Naive B cell (primary cell): ENCODE measurements at places on chromosomes 1 and 21. TPM values are rescaled to one million over a fixed set of nuclear protein-coding genes. Genes with fewer than 3 reads are reported as not detected.

- H3K4me1 ChIP-seq: no peaks in the 10 kb centered on the region
- H3K27ac ChIP-seq: no peak overlapping the region
- no peak for DNase-seq
Observed at GRCh38 chr1:89391686-89392085, 27.8 kb downstream of the GBP6 start.

DNA sequence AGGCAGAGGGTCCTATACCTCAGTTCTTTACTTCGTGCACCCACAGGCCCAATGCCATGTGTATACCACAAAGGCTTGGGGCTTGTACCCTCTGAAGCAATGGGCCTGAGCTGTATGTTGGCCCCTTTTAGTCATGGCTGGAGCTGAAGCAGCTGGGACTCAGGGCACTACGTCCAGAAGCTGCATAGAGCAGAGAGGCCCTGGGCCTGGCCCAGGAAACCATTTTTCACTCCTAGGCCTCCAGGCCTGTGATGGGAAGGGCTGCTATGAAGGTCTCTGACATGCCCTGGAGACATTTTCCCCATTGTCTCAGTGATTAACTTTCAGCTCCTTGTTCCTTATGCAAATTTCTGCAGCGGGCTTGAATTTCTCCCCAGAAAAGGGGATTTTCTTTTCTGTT lies 48.1 kb upstream of the VTCN1 start:
- H3K27me3 ChIP-seq: peaks cover 22% of the 10 kb centered on the region
- DNase-seq: no peak
- no peaks in the 10 kb centered on the region for H3K36me3 ChIP-seq
- no peaks in the 10 kb centered on the region for H3K4me1 ChIP-seq
- no peak overlapping the region for H3K4me3 ChIP-seq
- no peak overlapping the region for H3K27ac ChIP-seq

GRCh38 chr1:210525716-210526454 lies 197.2 kb downstream of the HHAT start:
- no peak for DNase-seq
- no peaks in the 10 kb centered on the region for H3K27me3 ChIP-seq
- H3K4me1 ChIP-seq: no peaks in the 10 kb centered on the region
- no peak overlapping the region for H3K27ac ChIP-seq

GRCh38 chr1:156117414-156118176 lies 3.1 kb downstream of the LMNA start:
- H3K4me3 ChIP-seq: no peak overlapping the region
- H3K4me1 ChIP-seq: peaks cover 24% of the 10 kb centered on the region
- peaks cover 8% of the 10 kb centered on the region for H3K36me3 ChIP-seq
- peaks cover 74% of the 10 kb centered on the region for H3K27me3 ChIP-seq

GRCh38 chr1:19712928-19713327 lies 48.3 kb downstream of the HTR6 start:
- H3K4me1 ChIP-seq: peaks cover 5% of the 10 kb centered on the region
- no peak overlapping the region for H3K4me3 ChIP-seq
- peak overlapping the region; percentile 65 for H3K27ac ChIP-seq
- no peak for DNase-seq
- no peaks in the 10 kb centered on the region for H3K27me3 ChIP-seq

- no peak for DNase-seq
- H3K4me1 ChIP-seq: no peaks in the 10 kb centered on the region
- no peak overlapping the region for H3K4me3 ChIP-seq
- H3K36me3 ChIP-seq: no peaks in the 10 kb centered on the region
- no peaks in the 10 kb centered on the region for H3K27me3 ChIP-seq
- H3K27ac ChIP-seq: no peak overlapping the region
Observed at GRCh38 chr21:19433623-19434022, 1030.0 kb upstream of the TMPRSS15 start.

- no peak for DNase-seq
- H3K27ac ChIP-seq: no peak overlapping the region
- H3K4me3 ChIP-seq: no peak overlapping the region
Observed at GRCh38 chr1:171916315-171916771, 75.0 kb downstream of the DNM3 start.

- no peak overlapping the region for H3K27ac ChIP-seq
- H3K27me3 ChIP-seq: no peaks in the 10 kb centered on the region
- H3K4me3 ChIP-seq: peak overlapping the region; percentile 70
- peaks cover 8% of the 10 kb centered on the region for H3K36me3 ChIP-seq
- DNase-seq: no peak
Observed at GRCh38 chr21:41196993-41197392, 29.0 kb downstream of the BACE2 start.

GRCh38 chr21:45864436-45864835 lies 117.1 kb upstream of the COL6A1 start:
- no peak overlapping the region for H3K27ac ChIP-seq
- H3K27me3 ChIP-seq: no peaks in the 10 kb centered on the region
- H3K36me3 ChIP-seq: no peaks in the 10 kb centered on the region
- H3K4me3 ChIP-seq: no peak overlapping the region
- DNase-seq: no peak

- DNase-seq: no peak
- no peaks in the 10 kb centered on the region for H3K36me3 ChIP-seq
- no peak overlapping the region for H3K4me3 ChIP-seq
- no peaks in the 10 kb centered on the region for H3K27me3 ChIP-seq
- peaks cover 17% of the 10 kb centered on the region for H3K4me1 ChIP-seq
Observed at GRCh38 chr21:31176080-31176551, 137.8 kb upstream of the KRTAP19-8 start.

- H3K4me1 ChIP-seq: no peaks in the 10 kb centered on the region
- DNase-seq: no peak
- no peak overlapping the region for H3K4me3 ChIP-seq
- peaks cover 8% of the 10 kb centered on the region for H3K36me3 ChIP-seq
- peaks cover 43% of the 10 kb centered on the region for H3K27me3 ChIP-seq
- H3K27ac ChIP-seq: no peak overlapping the region
Observed at GRCh38 chr1:226526801-226527595, 21.6 kb upstream of the STUM start.

DNA sequence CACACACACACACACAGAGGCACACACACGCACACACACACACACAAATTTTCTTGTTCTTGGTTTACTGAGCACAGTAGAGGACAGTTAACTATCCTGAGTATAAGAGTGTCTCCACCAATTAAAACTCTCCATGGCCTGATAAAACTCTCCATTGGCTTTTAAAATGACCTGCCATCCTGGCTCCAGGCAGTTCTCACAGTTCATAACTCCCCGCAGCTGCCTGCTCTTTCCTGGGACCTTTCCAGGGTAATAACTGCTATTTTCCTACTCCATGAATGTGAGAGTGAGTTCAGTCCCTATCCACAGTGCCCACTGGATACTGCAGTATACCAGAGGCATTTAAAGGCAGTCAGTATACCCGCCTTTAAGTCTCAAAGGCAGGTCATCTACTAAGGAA lies 351.5 kb downstream of the PLPP3 start:
- H3K4me1 ChIP-seq: no peaks in the 10 kb centered on the region
- peaks cover 15% of the 10 kb centered on the region for H3K27me3 ChIP-seq
- H3K4me3 ChIP-seq: no peak overlapping the region
- no peak overlapping the region for H3K27ac ChIP-seq

- H3K4me1 ChIP-seq: no peaks in the 10 kb centered on the region
- H3K27ac ChIP-seq: no peak overlapping the region
- no peak for DNase-seq
- H3K36me3 ChIP-seq: no peaks in the 10 kb centered on the region
- no peak overlapping the region for H3K4me3 ChIP-seq
Observed at GRCh38 chr1:105101261-105101660, 1351.6 kb downstream of the AMY1C start.

- H3K27ac ChIP-seq: no peak overlapping the region
- no peaks in the 10 kb centered on the region for H3K36me3 ChIP-seq
- H3K27me3 ChIP-seq: no peaks in the 10 kb centered on the region
- DNase-seq: no peak
Observed at GRCh38 chr21:33857846-33858666, 57.5 kb downstream of the ATP5PO start.

DNA sequence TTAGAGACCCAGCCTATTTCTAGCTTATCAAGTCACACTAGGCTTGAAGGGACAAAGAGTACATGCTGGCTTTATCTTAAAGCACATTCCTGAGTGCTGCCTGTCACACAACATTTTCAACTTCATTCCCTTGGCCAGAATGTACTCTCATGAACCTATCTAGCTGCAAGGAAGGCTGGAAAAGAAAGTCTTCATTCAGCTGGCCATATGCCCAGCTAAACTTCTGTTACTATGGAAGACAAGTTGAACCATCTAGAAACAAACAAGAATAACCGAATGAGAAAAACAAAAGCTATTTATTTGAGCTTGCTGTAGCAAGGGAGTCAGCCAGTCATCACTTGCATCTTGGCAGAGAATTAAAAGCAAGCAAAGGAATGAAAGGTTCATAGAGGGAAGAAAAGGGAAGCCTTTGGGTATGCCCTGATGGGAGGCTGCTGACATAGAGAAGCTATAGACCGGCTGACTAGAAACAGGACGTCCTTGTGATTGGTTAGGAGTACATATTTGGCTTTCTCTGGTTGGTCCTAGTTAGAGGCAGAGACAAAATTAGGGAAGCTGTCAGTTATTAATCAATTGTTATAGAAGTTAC lies 108.4 kb downstream of the NEK7 start:
- no peaks in the 10 kb centered on the region for H3K27me3 ChIP-seq
- H3K36me3 ChIP-seq: peaks cover 9% of the 10 kb centered on the region
- peak overlapping the region; percentile 48 for H3K27ac ChIP-seq

RSPH1 gene
- not detected for polyA plus RNA-seq

ATAD3B gene
- 2.8 TPM for polyA plus RNA-seq

HNRNPCL4 gene
- polyA plus RNA-seq: not detected

GDAP2 gene
- 14.9 TPM for polyA plus RNA-seq
